ENCODE measurements at places on chromosomes 5 and 9. TPM values are rescaled to one million over a fixed set of nuclear protein-coding genes. Genes with fewer than 3 reads are reported as not detected.

The LCP2 gene
- polyA plus RNA-seq: 31.6 TPM

The HABP4 gene
- polyA plus RNA-seq: 7.4 TPM

The PCDHA9 gene
- polyA plus RNA-seq: not detected

The ZBED3 gene
- polyA plus RNA-seq: 0.29 TPM

The PPIC gene
- not detected for polyA plus RNA-seq
